ENCODE measurements at places on chromosomes 5 and 9.
A peak's percentile ranks its signal among the peaks of the same experiment; 100 is the strongest.

DNA sequence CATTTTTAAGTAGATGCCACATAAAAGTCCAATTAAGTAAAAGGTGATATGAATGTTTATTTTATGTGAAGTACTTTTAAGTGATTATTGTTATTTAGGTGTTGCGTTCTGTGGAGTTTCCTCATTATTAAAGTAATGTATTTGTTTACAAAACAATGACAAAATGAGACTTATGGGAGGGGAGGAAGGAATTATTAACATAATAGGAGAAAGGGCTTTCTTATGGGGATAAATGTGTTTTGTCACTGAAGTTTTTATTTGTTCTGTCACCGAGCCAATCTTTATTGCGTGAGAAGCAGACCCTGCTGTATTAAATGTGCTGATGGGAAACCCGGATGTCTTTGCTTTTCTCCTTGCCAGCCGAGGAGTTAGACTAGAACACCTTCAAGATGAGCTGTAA lies 44.5 kb downstream of the TRIO start:
- DNase-seq, result no peak

DNA sequence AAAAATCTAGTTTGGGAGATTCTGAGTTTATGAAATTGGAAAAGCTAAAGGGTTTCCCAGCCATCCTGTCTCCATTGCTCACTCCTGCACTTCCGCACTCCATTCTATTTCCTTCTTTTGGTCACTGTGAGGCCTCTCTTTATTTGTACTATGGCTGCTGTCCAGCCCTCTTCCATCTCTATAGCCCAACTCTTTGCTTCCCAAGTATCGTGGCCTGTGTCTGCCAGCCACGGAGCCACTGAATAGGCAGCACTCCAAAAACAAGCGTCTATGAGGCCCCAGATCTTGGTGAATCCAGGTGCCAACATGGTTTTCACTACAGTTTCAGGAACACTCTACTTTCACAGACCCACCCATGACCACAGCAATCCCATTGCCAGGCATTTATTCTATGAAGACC lies 37.2 kb downstream of the GRAMD2B start:
- DNase-seq, result no peak

- peak; percentile 23 for DNase-seq
These were observed 956 bp downstream of the MBLAC2 start for GRCh38 chr5:90473396-90474234.

DNA sequence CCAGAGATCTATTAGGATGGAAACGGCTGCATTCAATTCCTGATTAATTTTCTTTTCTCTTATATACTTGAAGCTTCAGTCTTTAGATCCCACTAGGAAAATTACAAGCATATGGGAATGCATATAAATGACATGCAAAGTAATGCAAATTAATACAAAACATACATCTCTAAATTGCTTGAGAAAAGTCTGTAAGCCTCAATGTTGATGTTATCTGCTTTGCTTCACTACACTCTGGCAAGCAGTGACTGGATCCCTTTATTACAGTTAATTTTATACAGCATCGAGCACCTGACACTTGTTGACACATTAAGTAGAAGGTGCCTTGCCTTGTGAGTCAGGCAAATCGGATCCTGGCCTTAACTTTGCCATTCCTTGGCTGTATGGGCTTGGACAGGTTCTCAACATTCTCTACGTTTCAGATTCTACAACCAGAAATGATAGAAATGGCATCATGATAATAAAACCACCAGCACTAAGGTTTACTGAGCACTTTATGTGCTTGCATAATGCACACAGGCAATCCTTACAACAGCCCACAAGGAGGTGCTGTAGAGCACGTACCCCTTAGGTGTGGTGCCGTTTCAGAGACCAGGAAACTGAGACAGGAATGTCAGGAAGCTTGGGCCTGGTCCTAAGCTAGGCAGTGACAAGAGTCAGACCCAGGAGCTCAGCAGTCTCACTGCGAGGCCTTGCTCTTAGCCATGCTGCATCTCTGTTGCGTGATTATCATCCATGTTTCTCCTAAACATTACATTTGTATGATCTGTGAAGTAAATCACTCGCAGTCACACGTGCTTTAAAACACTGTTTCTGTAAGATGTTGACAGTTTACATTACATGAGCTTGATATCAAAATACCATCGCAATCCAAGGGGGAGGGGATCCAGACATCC lies 2.7 kb downstream of the GCNT4 start:
- no peak for DNase-seq

DNA sequence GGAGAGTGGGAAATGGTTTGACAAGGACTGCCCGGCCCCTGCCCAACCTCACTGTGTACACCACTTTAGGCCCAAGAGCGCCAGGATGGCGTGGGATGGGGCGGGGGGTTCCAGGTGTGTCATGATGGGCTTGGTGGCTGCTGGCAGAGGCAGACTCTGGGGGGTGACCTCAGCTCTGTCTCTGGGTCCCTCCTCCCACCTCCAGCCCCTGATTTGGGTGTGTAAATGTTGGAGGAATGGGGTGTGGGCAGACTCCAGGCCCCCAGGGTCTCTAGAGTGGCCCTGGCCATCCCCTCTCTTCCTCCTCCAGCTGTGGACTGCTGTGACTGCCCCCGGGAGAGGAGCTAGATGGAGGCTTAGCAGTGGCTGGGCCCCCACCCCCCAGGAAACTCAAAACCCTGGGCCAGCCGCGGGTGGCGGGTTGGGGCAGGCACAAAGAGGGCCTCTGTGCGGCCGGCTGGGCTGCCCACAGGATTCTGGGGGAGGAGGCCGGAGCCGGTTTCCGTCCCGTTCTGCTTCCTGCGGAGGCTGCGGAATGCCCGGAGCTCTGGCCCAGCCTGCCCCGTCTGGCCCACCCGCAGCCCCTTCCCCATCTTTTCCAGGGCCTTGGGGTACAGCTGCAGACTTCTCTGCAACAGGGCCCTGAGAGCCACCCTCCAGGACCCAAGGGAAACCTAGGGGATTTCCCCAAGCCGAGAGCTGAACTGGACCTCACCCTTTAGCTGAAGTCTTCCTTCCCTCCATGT lies 23.1 kb downstream of the CXXC5 start:
- DNase-seq, result no peak

- DNase-seq, result no peak
These were observed 1.3 kb upstream of the NNT start for GRCh38 chr5:43601454-43602260.

GRCh38 chr5:38607930-38608564 lies 51.6 kb upstream of the LIFR start:
- no peak for DNase-seq

GRCh38 chr9:77825361-77825760 lies 177.2 kb upstream of the GNA14 start:
- DNase-seq, result no peak

GRCh38 chr5:147445090-147445489 lies 64.8 kb downstream of the DPYSL3 start:
- DNase-seq, result no peak
